ENCODE measurements at places on chromosomes 5 and 9.

GRCh38 chr5:167332309-167332708, 959.1 kb upstream of the WWC1 start:
- DNase-seq = no peak

DNA sequence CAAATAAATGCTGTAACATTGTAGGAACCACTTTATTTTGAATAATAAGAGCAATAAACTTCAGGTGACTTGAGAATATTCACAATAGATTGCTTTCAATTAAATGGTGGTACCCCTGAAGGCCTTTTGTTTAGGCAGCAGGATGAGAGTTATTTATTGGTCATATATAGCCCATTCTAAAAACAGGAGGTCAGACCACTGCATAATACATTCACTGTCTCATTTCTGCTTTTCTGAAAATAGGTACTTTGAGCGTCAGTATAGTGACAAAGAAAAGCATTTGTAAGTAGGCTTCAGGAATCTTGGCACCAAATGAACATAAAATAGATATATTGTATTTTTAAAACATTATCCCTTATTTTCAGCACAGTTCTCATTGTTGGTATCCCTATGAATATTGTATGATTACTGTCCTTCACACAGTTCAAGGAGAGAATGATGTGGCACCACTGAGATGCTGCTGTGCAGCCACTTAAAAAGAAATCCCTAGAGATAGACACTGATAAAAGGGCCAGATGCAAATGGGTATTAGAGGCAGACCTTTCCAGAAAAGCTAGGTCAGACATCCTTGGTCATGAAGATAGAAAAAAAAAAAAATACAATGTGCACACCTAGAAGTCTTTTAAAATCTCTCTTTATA, 381.8 kb upstream of the ST8SIA4 start:
- no peak for DNase-seq

DNA sequence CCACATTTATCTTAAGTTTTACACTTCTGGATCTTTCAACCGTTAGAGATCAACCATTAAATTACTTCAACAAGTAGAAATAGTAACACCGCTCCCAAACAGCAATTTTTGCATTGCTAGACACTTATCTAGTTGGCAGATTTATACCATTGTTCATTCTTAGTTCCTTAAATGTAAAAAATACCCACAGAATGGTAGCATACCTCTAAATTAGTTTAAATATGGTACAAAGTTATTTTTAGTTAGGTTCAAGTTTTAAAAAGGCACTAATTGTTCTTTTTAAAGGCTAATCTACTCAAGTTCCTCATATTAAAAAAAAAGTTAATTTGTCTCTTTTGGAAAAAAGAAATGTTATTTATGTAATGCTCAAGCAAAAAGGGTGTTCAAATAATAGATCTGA, 8.1 kb downstream of the PFDN1 start:
- no peak for DNase-seq

DNA sequence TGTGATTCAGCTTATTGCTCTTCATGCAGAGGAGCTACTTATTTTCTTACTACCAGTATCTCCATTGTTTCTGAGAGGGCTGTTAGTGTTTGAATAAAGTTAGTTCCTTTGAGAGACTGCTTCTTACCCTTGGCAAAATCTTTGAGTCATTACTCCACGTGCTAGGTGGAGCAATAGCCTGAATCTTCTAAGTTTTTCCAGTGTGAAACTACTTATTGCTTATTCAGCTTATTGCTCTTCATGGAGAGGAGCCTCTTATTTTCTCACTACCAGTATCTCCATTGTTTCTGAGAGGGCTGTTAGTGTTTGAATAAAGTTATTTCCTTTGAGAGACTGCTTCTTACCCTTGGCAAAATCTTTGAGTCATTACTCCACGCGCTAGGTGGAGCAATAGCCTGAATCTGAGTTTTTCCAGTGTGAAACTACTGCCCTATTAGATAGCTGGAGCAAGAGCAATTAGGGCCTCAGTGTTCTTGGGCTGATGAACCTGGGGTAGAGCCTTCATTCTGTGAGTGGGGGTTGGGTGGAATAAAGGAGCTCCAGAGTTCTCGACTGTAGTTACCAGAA, 41.9 kb downstream of the GPBP1 start:
- DNase-seq = no peak

GRCh38 chr9:87076825-87077224, 129.5 kb upstream of the GAS1 start:
- no peak for DNase-seq

- DNase-seq = no peak
Observed at GRCh38 chr5:80703747-80704146, 49.0 kb upstream of the DHFR start.

GRCh38 chr5:31630931-31631330, 8.0 kb upstream of the PDZD2 start:
- DNase-seq = no peak

- no peak for DNase-seq
Observed at GRCh38 chr5:157761690-157762621, 18.4 kb downstream of the LSM11 start.

DNA sequence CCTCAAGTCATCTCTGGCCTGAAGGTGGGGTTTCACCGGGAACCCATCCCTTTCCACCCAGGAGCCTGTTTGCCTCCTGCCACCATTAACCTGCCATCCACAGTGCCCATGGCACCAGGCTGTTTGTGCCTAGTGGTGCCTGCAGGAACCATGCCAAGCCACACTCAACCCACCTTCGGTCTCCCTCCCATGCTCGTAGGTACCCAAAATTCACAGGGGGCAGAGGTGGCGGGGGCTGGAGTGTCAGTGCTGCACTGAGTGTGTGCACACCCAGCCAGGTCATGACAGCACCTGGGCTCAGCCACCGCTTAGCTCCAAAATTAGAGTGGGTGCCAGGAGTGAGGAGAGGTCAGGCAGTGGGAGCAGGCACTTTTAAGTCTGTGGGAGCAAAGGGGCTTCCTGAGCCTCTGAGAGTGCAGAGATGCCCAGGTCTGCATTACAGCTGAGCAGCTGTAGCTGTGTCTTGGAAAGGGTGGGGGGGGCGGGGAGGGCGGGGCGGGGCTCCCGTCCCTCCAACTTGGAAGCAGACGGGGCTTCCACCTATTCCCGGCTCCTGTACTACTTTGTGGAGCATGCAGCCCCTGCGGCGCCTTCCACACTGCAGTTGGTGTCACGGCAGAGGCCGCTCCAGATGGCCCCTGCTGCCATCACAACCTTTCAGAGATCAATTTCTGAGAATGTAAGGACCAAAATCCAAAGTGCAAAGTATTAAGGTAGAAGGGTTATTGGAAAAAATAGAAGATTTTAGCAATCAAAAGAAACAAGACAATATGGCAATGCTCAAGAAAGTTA, 2396.8 kb upstream of the C9orf72 start:
- DNase-seq = no peak

DNA sequence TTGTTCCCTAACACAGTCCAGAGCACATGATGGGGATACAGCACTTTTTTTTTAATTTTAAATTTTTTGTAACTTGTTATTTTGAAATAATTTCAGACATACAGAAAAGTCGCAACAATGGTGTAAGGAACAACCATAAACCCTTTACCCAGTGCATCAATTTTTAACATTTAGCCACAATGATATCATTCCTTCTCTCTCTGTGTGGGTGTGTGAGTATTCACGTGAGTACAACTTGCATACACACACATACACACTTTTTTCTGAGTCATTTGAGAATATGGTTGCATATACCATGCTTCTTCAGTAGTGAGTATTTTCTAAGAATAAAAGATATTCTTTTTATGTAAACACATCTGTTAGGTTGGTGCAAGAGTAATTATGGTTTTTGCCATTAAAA, 135.2 kb downstream of the ARHGAP26 start:
- no peak for DNase-seq

DNA sequence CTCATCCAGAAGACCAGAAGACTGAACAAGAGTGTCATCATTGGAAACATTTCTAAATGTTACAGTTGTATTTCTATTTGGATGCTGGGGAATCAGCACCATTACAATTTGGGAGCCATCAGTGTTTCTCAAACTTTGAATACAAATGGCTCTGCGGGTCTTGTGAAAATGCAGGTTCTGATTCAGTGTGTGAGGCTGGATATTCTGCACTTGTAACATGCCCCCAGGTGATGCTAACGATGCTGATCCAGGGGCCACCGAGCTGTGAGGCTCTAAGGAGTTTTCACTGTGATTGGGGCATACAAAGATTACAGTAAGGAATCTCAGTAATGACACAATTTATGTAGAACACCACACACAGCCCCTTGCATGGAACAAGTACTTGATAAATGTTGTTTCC, 167.7 kb downstream of the ACTL7B start:
- no peak for DNase-seq

- DNase-seq = no peak
Observed at GRCh38 chr5:127428748-127429147, 88.7 kb upstream of the PRRC1 start.

- no peak for DNase-seq
Observed at GRCh38 chr5:52999344-52999949, 10.3 kb downstream of the ITGA2 start.

GRCh38 chr9:121672986-121673385, 21.6 kb downstream of the DAB2IP start:
- DNase-seq = no peak

DNA sequence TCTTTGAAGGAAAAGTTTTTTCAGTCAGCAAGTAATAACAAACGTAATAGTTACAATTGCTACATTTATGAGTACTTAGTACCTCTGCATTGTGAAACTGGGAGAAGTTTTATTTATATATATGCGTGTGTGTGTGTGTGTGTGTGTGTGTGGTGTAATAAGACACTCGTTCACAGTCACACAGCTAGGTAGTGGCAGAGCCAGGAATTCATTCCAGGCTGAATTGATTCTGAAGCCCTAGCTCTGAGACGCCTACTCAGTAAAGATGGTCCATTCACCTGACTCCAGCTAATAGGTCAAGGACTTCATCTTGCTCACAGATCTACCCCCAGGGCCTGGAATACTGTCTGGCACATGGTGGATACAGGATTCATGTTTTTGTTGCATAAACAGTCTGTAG, 13.6 kb upstream of the CAST start:
- no peak for DNase-seq

DNA sequence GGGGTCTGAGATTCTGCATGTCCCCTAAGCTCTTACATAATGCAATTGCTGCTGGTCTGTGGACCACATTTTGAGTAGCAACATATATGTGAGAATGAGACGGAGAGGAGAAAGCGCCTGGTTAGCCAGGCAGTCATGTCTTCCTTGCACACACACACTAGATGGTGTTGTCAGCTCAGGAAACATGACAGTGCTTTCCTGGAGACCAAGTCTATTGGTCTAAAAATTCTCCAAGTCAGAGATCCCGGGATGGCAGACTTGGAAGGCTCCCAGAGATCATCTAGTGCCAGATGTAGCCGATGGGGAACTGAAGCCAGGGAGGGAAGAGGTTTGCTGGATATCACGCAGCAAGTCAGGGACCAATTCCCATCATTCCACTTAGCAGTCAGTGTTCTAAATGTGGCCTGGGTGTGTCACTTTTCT, 53.4 kb downstream of the GALNT12 start:
- no peak for DNase-seq

GRCh38 chr9:128636024-128636390, 20.6 kb downstream of the DYNC2I2 start:
- no peak for DNase-seq

DNA sequence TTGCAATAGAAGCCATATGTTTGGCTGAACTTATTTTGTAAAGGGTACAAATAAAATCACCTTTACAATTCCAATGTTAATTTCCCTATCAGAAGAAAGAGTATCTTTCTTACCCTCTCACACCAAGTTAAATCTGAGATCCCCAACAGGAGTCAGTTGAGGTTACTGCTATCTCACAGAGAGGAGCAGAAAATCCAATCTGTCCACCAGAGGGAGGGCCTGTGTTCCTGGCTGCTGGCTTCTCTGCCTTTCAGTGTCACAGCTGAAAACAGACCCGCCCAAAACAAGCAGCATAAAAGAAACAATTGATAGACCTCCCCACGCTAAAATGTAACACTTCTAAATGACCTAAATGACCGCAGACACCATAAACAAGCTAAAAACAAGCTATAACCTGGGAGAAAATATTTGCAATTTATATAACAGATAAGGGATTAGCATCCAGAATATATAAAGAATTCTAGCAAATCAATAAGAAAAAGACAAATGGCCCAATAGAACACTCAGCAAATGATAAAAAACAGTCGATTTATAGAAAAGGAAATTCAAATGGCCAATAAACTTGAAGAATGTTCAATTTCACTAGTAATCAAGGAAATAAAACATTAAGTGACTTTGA, 24.5 kb upstream of the MVB12B start:
- DNase-seq = no peak

GRCh38 chr5:72093217-72093616, 14.1 kb upstream of the MAP1B start:
- DNase-seq = no peak

DNA sequence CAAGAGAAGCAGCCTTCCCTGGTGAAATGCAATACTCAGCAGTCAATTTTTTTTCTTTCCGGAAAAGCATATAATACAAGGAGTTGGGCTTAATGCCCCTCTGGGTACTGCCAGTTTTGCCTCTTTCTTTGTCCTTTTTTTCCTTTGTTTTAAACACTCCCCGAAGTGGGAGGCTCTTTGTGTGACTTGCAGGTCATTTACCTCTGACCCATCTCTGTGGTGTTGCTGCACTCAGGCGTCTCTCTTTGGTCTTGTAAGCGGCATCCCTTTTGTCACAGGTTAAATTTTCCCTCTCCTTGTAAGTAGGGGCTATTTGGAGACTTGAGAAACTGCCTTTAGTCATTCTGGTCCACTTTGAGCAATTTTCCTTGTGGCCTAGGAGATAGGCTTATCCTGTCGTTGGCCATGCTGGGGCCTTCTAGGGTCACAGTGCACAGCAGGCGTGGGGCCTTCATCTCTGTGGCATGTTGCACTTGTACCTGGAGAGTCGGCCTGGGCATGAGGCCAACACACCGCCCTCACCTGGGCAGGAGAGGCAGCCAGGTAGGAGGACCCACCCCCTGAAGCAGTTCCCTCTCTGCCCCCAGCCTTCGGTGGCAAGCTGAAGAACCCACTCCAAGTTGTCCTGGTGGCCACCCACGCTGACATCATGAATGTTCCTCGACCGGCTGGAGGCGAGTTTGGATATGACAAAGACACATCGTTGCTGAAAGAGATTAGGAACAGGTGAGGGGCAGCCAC, 27.7 kb upstream of the CTSL start:
- no peak for DNase-seq

DNA sequence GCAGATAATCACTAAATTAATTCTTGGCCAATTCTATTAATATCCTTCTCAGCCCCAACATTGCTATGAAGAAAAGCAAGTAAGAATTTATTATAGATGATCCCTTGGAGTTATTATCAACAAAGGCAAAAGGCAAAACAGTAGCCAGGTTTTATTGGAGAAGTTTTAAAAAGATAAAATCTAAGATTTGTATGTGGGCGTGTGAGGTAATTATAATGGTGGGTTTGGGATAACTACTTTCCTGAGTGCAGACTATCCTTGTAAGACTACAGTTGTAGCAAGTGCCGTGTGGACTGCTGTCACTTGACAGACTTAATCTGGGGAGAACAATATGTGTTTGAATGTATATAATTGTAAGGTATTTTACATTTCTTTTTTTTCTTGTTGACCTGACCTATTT, 23.2 kb downstream of the SLC31A1 start:
- no peak for DNase-seq

Measured in activated gamma-delta T cell (primary cell).